ENCODE measurements at places on chromosomes 13 and 19.

DNA sequence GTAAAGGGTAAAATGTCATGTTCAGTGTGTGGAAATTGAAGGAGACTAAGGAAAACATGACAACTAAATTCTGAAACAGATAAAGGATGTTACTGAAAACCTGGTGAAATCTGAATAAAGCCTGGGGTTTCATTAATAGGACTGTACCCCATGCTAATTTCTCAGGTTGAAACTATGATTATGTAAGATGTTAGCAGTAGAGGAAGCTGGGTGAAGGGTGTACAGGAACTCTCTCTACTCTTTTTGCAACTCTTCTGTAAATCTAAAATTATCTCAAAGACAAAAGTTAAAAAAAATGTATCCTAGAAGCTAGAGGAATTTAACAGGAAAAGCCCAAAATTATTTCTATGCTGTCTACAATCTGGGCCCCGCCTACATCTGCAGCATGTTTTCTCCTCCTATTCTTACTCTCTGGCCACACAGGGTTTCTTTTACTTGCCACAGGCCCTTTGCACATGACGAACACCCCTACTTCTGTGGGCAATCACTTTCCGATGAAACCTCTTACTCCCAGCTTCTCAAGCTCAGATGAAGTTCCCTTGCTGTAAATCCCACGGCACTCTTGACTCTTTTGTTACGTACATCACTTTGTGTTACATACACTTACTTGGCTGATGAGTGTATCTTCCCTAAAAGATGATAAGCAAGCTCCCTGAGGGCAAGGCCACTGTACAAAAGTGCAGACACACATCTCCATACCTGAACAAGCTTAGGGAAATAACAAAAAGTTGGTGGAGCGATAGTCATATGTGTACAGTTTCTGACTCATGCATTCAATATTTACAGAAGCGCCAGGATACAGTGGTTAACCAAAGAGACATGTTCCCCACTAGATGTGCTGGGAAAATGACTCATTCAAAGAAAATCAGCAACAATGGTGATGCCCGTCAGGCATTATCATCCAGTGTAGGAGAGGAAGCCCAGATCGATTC, 32.6 kb downstream of the RUBCNL start:
- DNase-seq: peak; percentile 62

- peak; percentile 56 for DNase-seq
Measured at GRCh38 chr19:13902993-13903555, 2.8 kb downstream of the BRME1 start.

DNA sequence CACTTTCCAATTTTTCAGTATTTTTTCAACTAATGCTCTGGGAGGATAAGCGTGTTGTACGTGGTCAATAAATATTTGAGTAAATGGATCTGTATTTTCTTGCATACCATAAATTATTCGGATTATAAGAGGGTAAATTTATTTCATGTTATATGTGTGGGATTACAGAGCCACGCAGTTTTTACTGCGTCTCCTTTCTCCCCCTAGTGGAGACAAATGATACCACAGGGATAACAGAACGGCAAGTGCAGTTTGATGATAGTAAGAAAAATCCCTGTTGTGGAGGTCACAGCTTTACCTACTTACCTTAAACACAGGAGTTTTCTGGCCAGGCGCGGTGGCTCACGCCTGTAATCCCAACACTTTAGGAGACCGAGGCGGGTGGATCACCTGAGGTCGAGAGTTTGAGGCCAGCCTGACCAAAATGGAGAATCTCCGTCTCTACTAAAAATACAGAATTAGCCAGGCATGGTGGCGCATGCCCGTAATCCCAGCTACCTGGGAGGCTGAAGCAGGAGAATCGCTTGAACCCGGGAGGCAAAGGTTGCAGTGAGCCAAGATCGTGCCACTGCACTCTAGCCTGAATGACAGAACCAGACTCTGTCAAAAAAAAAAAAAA, 16.8 kb downstream of the MBD3L2B start:
- DNase-seq: peak; percentile 48

DNA sequence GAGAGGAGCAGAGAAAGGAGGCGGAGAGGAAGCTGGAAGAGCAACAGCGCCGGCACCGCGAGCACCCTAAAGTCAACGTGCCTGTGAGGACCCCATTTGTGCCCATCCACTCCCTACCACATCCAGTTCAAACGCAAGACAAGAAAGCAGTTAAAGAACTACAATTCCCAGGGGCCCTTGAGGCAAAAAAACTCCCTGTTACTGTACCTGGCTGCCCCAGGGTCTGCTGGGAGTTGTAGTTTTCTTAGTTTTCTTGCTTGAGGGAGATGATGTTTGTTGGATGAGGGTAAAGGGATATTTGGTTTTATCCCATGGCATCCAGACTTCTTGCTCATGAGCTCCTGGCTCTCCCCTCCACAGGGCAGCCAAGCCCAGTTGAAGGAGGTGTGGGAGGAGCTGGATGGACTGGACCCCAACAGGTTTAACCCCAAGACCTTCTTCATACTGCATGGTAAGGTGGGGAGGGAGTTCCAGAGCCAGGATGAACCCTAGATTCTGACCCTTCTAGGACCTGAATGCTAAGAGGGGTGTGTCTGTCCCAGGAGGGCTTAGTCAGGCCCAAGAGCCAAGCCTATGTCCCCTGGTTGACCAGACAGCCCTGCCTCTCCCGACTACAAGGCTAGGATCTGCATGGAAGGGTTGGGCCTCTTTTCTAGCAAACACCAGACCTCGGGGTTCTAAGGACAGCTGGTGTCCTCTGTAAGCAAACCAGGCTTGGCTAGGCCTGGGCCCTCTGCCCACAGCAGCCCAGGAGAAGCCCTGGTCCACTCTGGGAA, 13.2 kb downstream of the NUCB1 start:
- DNase-seq: no peak

GRCh38 chr19:45291834-45292233, 30.8 kb downstream of the CKM start:
- no peak for DNase-seq

- no peak for DNase-seq
Measured at GRCh38 chr19:46806656-46807055, 18.3 kb upstream of the SLC1A5 start.

DNA sequence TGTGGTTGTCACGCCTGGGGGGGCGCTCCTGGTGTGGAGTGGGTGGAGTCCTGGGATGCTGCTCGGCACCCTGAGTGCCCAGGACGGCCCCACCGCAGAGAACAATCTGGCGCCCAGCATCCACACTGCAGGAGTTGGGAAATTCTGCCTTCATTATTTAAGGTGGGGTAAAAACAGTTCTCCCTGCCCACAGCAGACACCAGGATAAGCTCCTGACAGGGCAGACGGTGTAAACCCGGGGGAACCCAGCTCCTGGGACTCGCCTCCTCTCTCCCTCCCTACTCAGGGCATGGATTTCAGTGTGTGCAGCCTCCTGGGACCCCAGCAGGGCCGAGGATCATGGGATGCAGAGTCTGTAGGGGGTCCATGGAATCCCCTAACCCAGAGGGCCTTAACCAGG, 7.7 kb upstream of the WDR18 start:
- DNase-seq: no peak

GRCh38 chr19:16497042-16497441, 848 bp downstream of the C19orf44 start:
- no peak for DNase-seq

DNA sequence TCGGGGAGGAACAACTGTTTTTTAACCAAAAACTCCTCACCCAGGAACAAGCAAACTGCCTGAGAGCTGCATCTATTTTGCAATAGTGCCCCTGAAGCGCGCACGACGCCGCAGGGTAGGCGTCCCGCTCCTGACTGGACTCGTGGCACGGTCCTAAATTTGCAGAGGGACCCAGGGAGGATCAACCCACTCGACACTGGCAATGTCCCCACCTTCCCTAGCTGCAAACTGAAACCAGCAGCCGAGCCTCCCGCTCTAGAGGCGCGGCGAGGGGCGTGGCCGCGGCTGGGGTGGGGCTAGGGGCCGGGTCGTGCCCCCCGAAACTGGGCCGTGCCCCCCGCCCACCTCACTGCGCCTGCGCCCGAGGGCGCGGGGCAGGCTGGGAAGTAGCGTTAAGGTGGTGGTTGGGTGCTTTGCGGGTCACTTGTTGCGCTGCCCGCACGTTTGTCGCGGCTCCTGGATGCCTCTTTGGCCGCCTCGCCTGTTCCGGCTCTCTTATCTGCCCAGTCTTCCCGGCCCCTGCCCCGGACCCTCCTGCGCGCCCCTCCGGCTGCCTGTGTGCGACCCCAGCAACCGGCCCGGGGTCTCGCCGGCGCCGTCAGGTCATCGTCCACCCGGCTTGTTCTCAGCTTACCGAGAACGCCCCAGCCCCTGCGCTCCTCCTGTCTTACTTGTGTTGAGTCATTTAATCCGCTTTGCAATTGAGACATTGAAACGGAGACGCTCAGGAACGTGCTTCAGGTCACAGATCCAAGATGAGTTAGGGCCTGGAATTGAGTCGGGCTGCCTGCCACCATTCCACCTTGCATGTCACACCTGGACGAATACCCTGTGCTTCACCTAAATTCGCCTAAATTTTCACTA, 37.9 kb upstream of the LSM14A start:
- peak; percentile 94 for DNase-seq

DNA sequence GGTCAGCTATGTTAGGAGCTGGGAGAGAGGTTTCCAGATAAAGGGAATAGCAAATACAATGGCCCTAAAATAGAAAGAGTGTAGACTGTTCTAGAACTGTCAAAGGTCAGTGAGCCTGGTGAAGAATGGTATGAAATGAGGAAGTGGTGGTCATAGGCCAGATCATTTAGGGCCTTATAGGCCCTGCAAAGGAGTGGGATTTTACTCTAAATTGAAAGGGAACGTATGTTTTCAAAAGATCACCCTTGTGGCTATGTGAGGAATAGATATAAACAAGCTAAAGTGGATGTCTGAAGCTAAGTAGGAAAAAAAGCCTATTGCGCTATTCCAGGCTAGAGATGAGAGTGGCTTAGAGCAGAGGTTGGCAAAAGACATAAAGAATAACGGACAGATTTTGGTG, 70.7 kb upstream of the TDRD3 start:
- no peak for DNase-seq

- DNase-seq: peak; percentile 42
Measured at GRCh38 chr13:108270442-108270841, 924 bp downstream of the TNFSF13B start.

DNA sequence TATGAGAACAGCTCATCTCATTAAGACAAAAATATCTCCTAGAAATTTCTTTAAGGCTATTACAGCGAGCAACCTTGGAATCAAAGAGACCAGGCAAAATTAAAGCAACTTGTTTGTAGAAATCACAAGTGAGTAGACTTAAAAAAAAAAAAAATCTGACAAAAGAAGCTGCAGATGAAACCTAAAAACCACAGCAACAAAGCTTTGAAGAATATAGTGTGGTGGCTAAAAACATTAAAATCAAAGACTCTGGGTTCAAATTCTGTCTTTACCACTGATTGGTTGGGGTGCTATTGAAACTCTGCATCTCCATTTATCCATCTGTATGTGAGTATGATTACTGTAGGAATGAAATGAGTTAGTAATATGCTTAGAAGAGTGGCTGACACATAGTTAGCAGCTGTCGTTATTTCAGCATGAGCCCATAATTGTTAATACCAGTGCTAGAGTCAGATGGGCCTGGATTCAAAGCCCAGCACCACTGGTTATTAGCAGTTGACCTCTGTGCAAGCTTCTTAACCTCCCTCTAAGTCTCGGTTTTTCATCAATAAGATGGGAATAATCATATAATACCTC, 157.6 kb downstream of the FOXO1 start:
- no peak for DNase-seq

All from activated CD8-positive, alpha-beta memory T cell treated with anti-CD3 and anti-CD28 coated beads, Interleukin-2, amount 10 ng/mL, durations not matched to agents 7 days and 5 days (primary cell).